ENCODE measurements at places on chromosomes 1 and 21.

DNA sequence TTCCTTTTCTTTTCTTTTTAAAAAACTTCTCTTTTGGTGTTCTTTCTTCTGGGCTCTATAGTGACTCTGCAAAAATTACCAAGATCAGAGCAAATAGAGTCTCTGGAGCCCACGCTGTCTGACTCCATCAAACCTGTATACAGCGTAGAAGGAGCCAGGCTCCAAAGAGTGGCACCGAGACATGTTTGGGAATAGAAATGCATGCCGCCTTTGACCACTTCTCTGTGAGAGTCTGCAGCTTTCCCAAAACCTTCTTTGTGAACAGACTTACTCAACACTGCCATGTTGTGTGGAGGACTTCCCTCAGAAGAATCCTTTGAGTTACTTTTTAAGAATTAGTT lies 55.3 kb downstream of the GORAB start:
- DNase-seq, result no peak

GRCh38 chr1:150259217-150259616 lies 1.6 kb downstream of the CA14 start:
- no peak for DNase-seq

GRCh38 chr1:194485432-194485831 lies 1299.0 kb upstream of the B3GALT2 start:
- no peak for DNase-seq

- DNase-seq, result no peak
Measured at GRCh38 chr1:218524526-218524925, 179.4 kb downstream of the TGFB2 start.

DNA sequence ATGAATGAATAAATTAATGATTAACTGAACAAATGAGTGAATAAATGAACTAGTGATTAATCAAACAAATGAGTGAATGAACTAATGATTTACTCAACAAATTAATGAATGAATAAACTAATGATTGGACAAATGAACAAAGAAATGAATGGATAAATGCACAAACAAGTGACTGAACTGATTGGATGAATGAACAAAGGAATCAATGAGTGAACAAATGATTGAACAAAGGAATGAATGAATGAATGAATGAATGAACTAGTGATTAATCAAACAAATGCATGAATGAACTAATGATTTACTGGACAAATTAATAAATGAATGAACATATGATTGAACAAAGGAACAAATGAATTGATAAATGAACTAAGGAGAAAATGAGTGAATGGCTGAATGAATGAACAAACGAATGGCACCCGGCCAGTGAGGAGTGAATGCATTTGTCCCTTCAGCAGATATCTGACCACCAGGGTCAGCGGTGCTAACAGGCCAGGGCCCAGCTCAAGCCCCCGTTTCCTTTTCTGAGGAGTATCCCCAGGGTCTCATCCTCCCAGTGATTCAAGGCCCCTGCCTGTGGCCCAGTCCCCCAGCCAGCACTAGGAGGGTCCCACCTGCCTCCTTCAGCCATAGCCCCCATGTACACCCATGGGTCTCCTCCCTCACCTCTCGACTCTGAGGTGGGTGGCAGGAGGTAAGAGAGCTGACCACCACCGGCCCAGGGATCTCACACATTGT lies 49.9 kb downstream of the WNT9A start:
- DNase-seq, result no peak

DNA sequence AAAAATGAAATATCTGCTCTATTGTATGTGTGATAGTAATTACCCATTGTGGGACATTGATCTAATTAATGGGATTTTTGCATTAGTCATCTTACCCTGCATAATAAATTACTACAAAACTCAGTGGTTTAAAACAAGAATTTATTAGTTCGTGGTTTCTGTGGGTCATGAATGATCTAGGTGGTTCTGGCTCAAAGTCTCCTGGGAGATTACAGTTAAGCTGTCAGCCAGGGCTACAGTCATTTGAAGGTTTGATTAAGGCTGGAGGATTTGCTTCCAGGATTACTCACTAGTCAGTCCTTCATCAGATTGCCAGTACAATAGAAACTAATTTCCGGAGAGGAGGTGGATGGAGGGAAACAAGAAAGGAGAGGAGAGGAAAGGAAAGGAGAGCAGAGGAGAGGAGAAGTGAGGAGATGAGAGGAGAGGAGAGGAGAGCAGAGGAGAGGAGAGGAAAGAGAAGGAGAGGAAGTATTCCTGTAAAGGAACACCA lies 60.4 kb upstream of the TNFSF4 start:
- no peak for DNase-seq

DNA sequence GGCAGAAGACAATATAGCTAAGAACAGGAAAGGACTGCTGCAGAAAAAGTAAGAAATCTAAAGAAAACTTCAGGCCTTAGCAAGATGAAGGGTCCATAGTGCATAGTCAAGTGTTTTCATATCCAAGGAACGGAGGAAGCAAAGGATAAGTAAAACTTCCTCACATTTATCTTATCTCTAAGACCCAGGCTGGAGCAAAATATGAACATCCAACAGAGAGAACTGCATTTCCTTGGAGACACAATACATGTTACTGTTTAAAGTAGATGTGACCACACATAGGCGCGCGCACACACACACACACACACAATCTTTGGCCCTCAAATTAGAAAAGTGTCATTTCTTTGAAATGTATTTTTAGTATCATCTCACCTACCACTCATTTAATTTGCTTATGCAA lies 66.7 kb downstream of the TTLL7 start:
- no peak for DNase-seq

- no peak for DNase-seq
Measured at GRCh38 chr1:200033511-200034261, 6.2 kb downstream of the NR5A2 start.

DNA sequence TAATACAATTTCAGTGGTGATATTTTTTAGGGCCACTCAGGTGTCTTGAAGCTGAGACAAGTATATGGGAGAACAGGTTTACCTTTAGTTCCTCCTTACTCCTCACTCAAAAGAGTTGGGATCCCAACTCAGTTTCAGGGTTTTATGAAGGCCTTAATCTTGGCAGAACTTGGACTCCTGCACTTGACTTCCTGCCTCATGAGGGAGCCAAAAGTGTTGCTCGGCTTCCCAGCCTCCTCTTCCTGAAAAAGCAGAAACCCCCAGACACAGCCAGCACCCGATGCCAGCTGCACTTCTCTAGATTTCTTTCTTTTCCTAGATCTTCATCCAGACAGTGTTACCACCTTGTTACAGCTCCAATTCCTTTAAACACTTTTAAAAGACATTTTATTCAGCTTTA lies 70.8 kb upstream of the TMPRSS2 start:
- no peak for DNase-seq

DNA sequence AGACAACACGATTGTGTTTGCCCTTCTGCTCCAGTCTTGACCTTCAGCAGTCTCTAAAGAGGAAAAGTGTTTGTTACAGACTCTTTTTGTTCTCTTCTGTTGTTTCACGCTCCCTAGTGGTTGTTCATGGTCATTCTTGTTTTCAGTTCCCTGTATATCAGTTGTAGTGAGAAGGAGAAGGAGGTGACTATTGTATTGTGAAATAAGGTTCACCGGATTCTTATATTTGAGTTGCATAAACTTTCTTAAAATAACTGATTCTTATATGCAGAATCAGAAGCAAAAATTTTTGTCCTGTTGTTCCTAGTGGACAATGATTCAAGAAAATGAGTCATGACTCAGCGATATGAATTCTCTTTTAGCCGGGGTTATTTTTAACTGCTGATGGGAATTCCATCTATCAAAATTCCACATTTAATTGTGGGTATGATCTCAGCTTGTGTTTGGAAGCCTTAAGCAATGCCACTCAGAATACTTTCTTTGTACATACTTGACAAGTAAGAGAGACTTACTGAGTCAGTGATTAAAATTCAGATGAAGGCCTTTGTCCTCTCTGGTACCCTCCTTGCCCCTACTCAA lies 152.2 kb downstream of the CLEC20A start:
- DNase-seq, result no peak

DNA sequence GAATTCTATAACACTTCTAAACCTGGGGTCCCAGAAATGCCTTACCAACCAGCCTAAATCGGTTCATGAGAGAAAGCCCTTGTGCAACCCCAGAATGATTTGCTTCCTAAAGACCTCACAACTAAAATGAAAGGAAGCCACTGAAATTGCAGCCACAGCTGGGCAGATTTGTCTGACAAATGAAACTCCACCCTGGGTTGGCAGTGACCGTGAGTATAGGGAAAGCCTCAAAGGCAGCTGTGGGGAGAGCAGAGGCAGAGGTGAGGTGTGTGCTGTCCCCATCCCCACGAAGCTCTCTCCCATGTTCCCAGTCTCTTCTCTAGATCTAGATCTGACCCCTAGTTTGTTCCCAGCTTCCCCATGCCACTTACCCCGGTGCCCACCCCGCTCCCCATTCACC lies 23.1 kb downstream of the RHBDL2 start:
- no peak for DNase-seq

- no peak for DNase-seq
Measured at GRCh38 chr1:167582722-167583121, 29.2 kb upstream of the CREG1 start.

DNA sequence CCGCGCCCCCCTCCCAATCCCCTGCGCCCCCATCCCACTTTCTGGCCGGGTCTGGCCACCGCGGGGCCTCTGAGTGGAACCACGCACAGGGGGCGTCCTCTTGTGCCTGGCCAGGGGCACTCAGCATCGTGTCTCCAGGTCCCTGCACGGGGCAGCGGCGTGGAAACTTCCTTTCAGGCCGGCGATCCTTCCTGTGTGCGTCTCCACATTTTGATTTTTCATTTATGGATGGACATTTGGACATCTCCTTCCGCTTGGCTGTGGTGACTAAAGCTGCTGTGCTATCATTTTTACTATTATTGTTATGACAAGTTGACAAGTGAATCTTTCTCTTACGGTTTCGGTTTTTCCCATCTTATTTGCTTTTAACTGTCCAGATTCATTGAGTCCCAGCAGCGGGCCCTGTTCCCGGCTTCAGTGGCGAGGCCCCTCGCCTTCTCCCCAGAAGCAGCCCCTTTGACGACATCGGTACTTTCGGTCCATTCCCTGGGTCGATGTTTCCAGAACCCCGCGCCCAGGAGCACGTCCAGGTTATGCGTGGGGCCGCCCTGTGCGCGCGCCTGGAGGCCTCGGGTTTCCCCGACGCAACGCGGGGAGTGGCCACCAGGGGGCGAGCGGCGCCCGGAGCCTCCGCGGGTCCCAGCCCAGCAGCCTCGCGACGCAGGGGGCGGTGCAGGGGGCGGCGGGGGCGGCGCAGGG lies 12.4 kb upstream of the SLC19A1 start:
- no peak for DNase-seq

- DNase-seq, result no peak
Measured at GRCh38 chr21:31382060-31382459, 38.0 kb upstream of the TIAM1 start.

DNA sequence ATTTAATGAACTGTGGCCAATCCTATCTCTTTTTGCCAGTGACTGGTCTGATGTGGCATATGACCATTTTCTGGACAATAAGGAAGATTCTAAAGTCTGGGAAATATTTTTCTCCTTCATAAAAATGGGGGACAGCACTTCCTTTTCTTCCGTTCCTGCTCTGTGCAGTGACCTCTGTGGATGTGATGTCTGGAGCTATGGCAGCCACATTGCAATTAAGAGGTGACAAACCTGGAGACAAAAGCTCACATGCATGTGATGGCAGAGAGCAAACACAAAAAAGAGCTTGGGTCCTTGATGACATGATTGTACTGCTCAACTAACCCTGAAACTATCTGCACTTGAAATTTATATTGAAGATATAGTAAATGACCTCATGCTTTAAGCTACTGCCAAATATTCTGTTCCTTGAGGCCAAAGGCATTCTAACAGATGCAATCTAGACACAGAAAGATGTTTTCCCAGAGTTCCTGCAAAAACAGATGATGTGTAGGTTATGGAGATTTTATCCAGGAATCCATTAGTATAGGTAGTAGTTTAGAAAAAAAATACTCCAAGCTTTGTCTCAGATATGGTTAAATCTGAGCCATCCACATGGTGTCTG lies 2.2 kb upstream of the MAGI3 start:
- DNase-seq, result no peak

DNA sequence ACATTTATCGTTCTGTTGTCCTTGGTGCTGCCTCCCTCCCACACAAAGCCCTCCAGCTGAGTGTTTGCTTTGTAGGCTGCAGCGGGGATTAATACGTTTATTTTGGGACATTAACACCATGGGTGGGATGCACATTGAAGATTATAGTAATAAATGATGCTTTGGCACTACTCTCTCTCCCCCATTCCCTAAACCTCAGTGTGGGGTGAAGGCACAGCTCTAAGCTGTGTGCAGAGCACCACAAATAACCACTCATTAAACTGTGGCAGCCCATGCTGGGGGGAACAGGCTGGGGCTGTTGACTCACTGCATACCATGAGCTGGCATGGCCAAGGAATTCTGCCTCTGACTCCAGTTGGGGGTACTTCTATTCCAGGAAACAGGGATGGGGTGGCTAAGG lies 7.7 kb downstream of the PCP4L1 start:
- DNase-seq, result no peak

DNA sequence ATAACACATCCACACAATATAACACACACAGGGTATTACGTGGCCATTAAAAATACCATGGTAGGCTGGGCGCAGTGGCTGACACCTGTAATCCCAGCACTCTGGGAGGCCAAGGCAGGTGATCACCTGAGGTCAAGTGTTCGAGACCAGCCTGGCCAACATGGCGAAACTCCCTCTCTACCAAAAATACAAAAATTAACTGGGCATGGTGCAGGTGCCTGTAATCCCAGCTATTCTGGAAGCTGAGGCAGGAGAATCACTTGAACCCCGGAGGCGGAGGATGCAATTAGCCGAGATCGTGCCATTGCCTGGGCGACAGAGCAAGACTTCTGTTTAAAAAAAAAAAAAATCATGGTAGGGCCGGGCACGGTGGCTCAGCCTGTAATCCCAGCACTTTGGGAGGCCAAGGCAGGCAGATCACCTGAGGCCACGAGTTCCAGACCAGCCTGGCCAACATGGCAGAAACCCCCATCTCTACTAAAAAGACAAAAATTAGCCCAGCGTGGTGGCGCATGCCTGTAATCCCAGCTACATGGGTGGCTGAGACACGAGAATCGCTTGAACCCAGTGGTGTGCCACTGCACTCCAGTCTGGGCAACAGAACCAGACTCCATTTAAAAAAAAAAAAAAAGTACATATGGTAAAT lies 24.1 kb upstream of the HPDL start:
- DNase-seq, result no peak

DNA sequence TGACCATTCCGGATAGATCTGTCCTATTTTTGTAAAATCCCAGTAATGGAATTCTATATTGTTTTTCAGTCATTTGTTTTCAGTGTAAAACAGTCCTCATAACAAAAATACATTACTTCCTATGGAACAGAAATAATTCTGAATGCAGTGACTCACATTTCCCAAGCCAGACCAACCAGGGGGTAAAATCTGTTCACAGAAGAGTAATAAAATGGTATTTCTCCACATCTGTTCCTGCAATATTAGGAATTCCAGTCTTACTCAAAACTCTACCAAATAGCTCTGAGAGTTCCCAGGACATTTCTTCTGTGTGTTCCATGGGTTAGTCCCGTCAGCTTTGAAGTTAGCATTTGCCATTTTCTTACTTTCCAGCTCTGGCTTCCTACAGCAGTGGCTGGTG lies 2.6 kb upstream of the DDR2 start:
- DNase-seq, result no peak

DNA sequence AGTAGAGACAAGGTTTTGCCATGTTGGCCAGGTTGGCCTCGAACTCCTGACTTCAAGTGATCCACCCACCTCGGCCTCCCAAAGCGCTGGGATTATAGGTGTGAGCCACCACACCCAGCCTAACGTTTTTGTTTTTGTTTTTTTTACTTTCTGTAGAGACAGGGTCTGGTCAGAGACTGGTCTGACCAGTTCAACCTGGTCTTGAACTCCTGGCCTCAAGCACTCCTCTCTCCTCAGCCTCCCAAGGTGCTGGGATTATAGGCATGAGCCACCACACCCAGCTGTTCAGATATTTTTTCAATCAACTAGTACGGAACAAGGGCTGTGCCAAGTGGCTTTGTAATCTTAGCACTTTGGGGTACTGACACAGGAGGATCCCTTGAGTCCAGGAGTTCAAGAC lies 209.5 kb downstream of the RERE start:
- no peak for DNase-seq

Data from bone marrow (tissue), 2 donors.